ENCODE measurements at places on chromosomes 6 and 20.

DNA sequence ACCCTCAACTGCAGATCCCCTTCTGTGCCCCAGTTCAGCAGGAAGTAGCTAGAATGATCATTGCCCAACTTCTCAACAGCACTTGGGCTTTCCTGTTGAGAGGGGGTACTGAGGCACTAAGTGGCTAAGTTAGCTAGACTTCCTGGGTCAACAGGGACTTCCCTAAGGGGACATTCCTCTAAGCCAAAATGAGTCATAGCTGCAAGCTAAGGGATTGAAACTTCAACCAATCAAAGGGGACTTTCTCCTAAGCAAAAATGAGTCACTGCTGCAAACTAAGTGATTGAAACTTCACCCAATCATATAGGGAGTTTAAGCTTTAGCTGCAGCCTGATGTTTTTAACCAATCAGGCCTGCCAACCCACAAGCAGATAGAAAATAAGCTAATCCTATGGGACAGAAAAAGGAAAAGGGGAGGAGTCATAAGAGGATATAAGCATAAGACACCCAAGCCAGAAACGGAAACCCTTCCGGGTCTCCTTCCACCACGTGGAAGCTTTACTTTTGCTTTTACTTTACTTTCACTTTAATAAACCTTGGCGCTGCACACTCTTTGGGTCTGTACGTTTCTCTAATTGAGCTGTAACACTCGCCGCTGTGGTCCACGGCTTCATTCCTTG is 659.0 kb upstream of the HS3ST5 start:
- DNase-seq: no peak

DNA sequence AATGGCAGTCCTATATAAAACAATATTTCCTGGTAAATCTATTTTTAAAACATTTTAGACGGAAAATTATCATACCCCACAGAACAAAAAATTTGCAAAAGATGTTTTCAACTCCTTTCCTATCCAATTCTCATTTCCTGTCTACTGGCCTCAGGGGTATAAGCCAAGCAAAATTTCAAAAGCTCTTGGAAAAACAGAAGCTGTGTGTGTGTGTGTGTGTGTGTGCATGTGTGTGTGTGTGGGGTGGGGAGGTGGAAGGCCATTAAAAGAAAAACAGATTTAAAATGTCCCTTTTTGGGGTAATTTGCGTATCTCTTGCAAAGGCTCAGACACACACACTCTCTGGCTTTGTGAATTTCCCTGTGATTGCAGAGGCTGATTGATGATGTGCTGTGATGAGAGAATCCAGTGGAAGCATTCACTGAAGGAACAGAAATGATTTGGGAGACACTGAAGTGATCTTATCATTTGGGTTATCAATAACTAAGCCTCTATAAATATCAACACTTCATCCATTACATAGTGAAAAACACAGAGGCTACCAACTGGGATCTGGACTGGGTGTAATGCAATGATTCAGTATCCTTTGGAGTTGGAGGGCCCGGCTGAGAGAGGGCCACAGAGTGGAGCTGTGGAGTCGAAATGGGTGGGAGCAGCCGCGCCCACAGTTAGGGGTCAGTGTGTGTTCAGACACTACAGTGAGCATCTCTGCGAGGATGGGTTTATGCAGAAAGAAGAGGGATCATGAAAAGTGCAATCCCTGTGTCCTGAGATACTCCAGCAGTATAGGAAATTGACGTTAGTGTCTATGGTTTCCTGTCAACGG is 106.8 kb upstream of the PREP start:
- no peak for DNase-seq

- DNase-seq: no peak
These were observed 175.0 kb upstream of the CCN2 start for GRCh38 chr6:132126150-132126549.

- no peak for DNase-seq
These were observed 4.5 kb downstream of the SLA2 start for GRCh38 chr20:36641506-36641843.

DNA sequence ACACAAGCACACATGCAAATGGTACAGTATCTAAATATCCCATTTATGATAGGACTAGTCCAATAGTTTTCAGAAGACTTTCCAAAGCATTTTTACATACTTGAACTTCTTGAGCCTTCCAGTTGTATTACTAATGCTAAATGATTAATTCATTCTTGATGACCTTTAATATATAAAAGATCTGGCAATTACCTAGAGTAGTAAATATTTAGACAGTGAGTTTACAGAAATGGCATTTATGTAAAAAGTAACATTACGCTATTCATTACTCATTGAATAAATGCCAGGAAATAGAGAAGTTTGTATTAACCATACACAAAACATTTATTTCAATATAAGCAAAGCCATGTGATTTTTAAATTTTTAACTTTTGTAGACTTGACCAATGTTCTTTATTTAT is 158.8 kb downstream of the DST start:
- DNase-seq: no peak

GRCh38 chr20:43397147-43397546 is 60.5 kb upstream of the SRSF6 start:
- no peak for DNase-seq

DNA sequence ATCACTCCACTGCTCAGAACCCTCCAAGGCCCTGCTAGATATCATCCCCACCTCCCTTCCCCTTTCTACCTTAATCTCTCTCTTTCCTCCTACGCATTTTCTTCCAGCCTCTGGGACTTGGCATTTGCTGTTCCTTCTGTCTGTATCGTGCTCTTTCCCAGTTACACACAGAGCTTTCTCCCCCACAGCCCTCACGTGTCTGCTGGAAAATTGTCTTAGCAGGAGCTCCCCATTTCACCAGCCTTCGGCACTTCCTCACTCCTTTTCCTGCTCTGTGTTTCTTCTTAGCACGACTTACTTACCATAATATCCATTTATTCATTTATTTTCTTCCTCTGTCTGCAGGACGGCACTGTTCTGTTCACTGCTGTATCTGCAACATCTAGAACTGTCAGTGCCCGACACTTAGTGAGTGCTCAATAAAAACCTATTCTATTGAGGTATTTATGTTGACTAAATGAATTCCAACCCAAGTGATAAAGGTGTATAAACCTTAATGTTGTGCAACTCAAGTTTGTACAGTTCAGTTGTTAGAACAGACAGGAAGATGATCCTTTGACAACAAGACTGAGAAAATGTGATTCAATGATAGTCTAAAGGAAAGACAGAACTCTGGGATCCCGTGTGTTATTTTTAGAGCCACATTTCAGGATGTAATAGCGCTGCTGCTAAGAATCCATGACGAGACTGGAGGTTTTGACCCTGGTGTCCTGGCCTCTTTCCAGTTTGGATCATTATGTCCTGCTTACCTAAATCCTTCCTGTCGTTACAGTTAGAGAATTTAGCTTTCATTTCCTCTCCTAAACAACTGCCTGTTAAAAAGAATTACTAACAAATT is 170.1 kb upstream of the LAMP5 start:
- DNase-seq: no peak

GRCh38 chr6:82741325-82741995 is 324.2 kb downstream of the UBE3D start:
- DNase-seq: no peak

- DNase-seq: no peak
These were observed 1131.8 kb downstream of the GRIK2 start for GRCh38 chr6:102525336-102525735.

- DNase-seq: no peak
These were observed 20.5 kb downstream of the JPH2 start for GRCh38 chr20:44166477-44166876.

- peak; percentile 17 for DNase-seq
These were observed 143.7 kb upstream of the PTPN1 start for GRCh38 chr20:50366270-50367103.

DNA sequence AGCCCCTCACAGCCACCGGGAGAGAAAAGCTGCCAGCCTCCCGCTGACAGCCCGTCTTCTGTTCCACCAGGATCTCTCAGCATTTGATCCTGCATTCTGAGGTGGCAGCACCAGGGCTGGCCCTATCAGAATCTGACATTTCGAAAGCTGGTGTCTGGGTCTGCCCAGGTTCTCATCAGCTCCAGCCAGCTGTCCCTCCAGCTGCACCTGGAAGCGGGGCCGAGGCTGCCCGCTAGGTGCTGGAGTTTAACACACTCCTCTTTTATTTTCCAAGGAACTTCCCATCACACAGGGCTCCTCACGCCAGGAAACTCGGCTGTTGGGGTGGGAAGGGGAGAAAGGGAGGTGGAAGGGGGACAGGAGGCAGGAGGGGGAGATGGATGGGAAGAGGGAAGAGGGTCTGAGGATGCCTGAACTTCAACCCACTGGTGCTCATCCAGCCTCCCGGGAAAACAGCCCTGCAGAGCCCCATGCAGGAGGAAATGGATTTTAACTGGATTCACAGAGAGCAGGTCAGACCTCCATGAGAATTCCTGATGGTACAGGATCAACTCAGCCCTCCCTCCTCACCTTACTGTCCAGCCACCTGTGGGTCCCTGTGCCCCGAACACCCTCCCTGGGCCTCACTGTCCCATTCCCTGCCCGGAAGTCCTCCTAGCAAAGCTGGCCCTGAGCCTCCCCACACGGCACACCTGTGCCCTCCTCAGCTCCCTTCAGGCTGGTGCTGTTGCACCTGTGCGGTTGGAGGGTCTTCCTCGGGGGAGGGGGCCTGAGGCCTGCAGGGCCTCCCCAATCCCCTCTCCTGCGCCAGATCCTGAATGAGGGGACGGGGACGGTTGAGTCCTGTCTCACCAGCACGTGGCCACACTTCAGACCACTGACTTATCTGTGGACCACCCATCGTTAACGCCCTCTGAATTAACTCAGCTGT is 3.9 kb upstream of the LSM14B start:
- no peak for DNase-seq

GRCh38 chr6:127515234-127515793 is 3.8 kb downstream of the MTCL3 start:
- DNase-seq: no peak

DNA sequence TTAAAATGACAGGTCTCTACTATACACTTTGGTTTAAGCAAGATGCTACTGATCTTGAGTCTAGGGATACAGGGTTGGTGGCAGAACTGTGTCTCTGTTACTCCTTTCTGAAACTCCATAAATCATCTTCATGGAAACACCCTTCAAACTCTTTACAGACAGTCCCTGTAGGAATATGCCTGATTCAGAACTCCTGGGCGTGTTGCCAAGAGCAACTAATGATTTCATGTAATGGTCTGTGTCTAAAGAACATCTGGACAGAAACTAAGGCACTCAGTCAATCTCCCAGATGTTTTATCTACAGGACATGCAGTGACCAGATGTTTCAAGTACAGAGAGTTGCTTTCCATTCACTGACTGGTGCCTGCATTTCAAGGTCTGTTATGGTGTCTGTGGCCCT is 464.4 kb upstream of the CHD6 start:
- DNase-seq: no peak

GRCh38 chr6:139149383-139149782 is 14.5 kb downstream of the HECA start:
- no peak for DNase-seq

- no peak for DNase-seq
These were observed 9.9 kb downstream of the ADIG start for GRCh38 chr20:38590676-38591473.

DNA sequence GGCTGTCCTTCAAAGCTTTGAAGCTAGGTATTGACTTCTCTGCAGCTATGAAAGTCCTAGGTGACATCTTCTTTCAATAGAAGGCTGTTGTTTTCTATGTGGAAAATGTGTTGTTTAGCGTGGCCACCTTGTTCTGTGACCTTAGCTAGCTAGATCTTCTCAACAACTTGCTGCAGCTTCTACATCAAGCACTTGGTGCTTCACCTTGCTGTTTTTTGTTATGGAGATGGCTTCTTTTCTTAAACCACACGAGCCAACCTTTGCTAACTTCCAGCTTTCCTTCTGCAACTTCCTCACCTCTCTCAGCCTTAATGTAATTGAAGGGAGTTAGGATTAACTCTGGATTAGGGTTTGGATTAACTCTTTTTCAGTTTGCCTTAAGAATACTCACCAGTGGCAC is 128.6 kb upstream of the MMS22L start:
- DNase-seq: no peak

DNA sequence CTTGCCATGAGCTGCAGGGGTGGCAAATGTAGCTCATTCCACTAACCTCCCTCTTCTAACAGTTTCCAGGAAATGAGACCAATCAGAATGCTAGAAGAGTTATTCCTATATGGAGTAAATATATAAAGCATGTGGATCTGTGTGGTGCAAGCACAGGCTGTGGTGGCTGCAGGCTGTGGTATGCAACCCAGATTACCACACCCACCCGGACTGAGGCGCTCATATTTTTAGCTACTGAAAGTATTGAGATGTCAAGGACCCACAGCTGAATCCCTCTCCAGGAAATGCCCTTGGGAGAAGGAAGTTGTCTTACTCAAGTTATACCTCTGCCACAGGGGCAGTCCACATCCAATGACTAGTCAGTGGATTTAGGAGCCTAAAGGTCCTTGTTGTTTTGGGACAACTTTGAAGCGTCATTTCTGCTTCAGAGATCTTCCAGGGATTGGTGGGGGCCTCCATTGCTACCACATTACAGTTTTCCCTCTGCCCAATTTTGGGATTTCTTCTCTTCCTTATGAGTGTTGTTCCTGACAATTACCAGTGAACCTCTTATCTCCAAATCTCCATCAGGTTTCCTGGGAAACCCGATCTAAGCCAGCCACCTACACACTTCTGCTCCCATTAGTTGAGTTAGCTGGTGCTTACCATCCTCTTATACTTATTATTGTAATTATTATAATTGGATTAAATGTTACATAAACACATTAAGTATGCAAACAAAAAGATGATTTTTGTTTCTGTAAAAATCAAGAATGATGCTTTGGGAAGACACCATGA is 12.1 kb upstream of the REPS1 start:
- DNase-seq: no peak

DNA sequence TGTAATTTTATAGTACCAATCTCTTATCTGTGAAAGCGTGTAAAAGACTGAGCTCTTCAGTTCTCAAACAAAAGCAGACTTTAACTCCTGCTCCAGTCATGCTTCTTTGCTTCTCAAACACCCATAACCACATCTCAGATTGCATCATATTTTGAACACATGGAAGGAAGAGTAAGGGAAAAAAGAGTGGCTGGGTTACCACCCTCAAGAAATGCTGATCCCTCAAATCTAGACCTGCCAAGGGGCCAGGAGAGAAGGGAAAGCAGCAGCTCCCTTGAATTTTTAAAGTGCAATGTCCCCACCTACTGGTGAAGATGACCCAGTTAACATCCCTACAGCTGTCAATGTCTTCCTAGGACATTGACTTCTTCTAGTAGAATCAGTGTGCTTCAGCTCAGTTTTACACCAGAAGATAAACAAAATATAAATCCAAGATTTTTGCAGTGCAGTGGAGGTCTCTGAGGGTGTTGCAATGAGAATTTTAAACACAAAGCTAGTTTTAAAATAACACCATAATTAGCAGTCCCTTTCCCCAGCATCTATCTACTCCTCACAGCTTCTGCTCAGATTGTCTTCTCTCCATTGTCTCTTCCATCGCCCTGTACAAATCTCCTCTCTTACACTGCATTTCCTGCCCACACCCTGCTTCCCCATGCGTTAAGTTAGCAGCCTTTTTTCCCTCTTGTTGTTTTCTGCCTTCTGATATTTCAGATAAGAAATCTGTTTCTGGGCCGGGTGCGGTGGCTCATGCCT is 22.6 kb upstream of the HLA-DQB2 start:
- peak; percentile 37 for DNase-seq

- DNase-seq: no peak
These were observed 503.7 kb upstream of the JARID2 start for GRCh38 chr6:14742171-14742570.

GRCh38 chr6:7787137-7787608 is 61.3 kb downstream of the BMP6 start:
- DNase-seq: no peak

GRCh38 chr20:18436847-18437246 is 30.0 kb downstream of the DZANK1 start:
- no peak for DNase-seq
